ENCODE measurements at places on chromosomes 7 and 10. TPM values are rescaled to one million over a fixed set of nuclear protein-coding genes. Genes with fewer than 3 reads are reported as not detected.

- no peak for DNase-seq
Observed at GRCh38 chr7:130278860-130279259, 12.2 kb downstream of the CPA2 start.

Gene SLC16A12
- 0.22 TPM for total RNA-seq

- no peak for DNase-seq
Observed at GRCh38 chr7:66258409-66258808, 53.3 kb downstream of the TPST1 start.

DNA sequence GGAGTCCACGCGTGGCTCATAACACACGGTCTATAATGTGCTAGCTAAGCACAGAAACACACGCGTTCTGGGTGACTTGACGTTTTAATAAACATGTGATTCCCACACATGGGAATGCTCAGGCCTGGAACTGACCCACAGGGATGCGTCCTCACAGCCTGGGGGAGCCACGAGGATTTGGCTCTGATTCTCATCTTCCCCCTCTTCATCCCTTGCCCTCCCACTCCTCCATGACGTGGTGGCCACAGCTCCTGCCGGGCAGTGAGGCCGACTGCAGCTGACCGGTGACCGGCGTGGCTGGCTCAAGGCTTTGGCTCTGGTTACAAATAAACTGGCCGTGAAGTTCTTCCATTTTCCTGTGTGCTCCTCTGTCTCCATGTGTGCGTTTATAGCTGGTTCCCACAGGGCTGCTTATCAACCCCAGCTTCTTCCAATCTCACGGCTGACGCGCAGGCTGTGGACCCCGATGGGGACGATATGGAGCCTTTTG, 40.9 kb upstream of the KLF6 start:
- DNase-seq = no peak

Gene LRRTM3
- total RNA-seq = not detected

Gene LRRC4
- total RNA-seq = 6.5 TPM

Gene C1QL3
- total RNA-seq = not detected

DNA sequence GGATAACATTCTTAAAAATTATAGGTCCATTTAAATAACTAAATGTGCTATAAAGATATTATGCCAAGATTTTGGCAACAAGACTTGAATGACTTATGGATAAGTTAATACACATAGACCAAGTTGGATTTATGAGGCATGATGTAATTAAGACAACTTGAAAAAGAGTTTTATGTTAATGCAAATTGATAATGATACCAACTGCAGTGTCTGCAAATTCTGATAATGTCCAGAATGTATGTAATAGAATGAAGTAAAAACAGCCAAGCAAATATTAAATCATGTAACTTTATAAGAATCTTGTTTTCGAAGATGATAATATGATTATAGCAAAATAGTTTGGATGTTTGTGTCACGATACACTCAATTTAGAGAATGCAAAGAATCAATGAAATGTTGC, 868.3 kb downstream of the DNAJB9 start:
- no peak for DNase-seq

Gene CCDC172
- not detected for total RNA-seq

- DNase-seq = peak; percentile 37
Observed at GRCh38 chr7:159042103-159042502, 102.6 kb downstream of the VIPR2 start.

GRCh38 chr7:14303536-14303935, 314.1 kb upstream of the ETV1 start:
- DNase-seq = no peak

GRCh38 chr10:93463723-93464476, 18.2 kb downstream of the MYOF start:
- no peak for DNase-seq

Gene TBC1D12
- total RNA-seq = 13.2 TPM

- no peak for DNase-seq
Observed at GRCh38 chr7:75723444-75723843, 15.3 kb downstream of the HIP1 start.

GRCh38 chr10:126017961-126018560, 121.7 kb downstream of the FANK1 start:
- DNase-seq = no peak

Measured in mesenteric fat pad (tissue), 1 donor.